ENCODE measurements at places on chromosomes 7 and 10. TPM values are rescaled to one million over a fixed set of nuclear protein-coding genes. Genes with fewer than 3 reads are reported as not detected.

GNGT1 gene
- not detected for total RNA-seq

ST7 gene
- total RNA-seq = 5.5 TPM

- DNase-seq = no peak
Measured at GRCh38 chr10:114956466-114956865, 18.5 kb downstream of the TRUB1 start.

IDI2 gene
- total RNA-seq = 128 TPM

GRCh38 chr10:69703256-69703655 is 73.2 kb downstream of the FAM241B start:
- no peak for DNase-seq

DNA sequence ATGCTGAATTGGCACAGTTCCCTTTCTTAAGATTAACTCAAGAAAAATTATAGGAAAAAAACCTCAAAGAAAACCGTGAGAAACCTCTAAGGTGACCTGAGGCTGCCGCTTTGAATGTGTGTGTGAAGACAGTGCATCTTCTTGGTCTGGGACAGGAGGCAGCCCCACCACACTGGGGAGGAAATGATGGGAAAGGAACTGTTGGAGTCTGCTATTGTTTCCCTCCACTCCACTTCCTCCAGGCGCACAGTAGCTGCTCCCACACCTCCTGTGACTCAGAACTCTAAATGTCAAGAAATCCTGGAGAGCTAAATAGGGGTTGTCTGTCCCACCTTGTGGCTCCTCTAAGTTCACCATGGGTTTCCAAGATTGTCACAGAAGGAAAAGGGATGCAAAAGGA is 179.4 kb downstream of the PDE1C start:
- no peak for DNase-seq

DNA sequence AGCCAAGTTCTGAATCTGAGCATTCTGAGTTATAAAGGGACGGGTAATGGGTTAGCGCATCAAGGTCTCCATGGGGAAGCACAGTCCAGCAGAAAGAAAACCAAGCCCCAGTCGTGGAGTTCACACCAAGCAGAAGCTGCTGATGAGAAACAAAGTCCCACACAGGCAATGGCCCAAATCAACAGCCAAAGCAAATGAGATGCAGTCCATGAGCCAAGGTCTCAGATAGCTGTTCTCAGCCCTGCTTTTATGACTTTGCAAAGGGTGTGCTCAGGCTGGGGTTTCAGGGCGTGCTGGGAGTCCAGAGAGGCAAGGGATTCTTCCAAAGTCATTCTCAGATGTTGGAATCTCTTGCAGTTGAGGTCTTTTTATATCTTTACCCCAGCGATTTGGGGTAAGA is 32.0 kb downstream of the THNSL1 start:
- no peak for DNase-seq

GRCh38 chr7:20543500-20543899 is 72.0 kb upstream of the ABCB5 start:
- no peak for DNase-seq

LIPJ gene
- total RNA-seq = 0.15 TPM

DNA sequence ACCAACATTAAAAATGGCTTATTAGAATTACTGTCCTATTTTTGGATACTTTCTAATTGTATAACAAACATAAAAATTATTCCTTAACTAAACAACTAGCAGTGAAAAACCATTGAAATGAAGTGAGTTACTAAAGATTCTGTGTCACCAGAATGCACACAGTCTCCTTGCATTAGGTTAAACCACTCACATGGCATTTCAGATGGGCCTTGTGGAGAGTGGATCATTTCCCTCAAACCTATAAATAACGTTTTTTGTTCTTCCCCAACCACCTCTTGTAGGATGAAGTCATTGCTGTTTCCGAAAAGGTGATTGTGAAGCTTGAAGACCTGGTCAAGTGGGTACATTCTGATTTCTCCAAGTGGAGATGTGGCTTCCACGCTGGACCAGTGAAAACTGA is 38.4 kb downstream of the ARID5B start:
- DNase-seq = no peak

- no peak for DNase-seq
Measured at GRCh38 chr7:101167645-101168411, 2.5 kb upstream of the VGF start.

CYP2E1 gene
- total RNA-seq = 5.5 TPM

GPR22 gene
- total RNA-seq = not detected

FGL2 gene
- 5.8 TPM for total RNA-seq

GRCh38 chr7:19061331-19061730 is 56.1 kb downstream of the TWIST1 start:
- no peak for DNase-seq

- DNase-seq = no peak
Measured at GRCh38 chr10:6871128-6871527, 291.1 kb upstream of the PRKCQ start.

UCN3 gene
- total RNA-seq = not detected

AVPI1 gene
- total RNA-seq = 2.1 TPM

SLC18A3 gene
- total RNA-seq = not detected

ACHE gene
- total RNA-seq = 15.2 TPM

DNA sequence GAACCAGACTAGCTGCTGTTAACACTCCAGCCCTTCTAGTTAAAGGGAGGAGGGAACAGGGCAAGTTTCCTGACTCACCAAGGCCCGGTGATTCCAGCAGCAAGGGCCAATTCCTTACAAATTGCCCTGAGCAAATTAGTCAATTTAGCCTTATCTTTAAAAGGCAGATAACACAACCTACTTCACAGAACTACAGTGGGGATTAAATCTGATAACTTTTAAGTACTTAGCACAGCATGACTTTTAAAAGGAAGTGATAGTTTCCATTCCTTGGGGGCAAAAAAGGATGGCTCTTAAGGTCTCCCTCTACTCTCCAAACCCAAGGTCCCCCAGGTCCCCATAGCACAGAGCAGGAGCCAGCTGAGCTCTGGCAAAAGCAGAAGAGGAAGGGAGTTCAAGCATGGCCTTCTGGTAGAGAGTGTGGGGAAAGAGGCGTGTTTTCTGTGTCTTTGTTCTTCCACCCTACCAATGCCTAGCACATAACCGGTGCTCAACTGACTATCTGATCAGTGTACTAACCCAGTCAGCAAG is 4.0 kb downstream of the CDCA7L start:
- DNase-seq = no peak

NPVF gene
- total RNA-seq = not detected

DLX5 gene
- not detected for total RNA-seq

- DNase-seq = no peak
Measured at GRCh38 chr7:85525676-85526075, 338.8 kb upstream of the SEMA3D start.

GRCh38 chr10:11336722-11337162 is 274.7 kb downstream of the USP6NL start:
- DNase-seq = no peak

LGI1 gene
- total RNA-seq = not detected

DNA sequence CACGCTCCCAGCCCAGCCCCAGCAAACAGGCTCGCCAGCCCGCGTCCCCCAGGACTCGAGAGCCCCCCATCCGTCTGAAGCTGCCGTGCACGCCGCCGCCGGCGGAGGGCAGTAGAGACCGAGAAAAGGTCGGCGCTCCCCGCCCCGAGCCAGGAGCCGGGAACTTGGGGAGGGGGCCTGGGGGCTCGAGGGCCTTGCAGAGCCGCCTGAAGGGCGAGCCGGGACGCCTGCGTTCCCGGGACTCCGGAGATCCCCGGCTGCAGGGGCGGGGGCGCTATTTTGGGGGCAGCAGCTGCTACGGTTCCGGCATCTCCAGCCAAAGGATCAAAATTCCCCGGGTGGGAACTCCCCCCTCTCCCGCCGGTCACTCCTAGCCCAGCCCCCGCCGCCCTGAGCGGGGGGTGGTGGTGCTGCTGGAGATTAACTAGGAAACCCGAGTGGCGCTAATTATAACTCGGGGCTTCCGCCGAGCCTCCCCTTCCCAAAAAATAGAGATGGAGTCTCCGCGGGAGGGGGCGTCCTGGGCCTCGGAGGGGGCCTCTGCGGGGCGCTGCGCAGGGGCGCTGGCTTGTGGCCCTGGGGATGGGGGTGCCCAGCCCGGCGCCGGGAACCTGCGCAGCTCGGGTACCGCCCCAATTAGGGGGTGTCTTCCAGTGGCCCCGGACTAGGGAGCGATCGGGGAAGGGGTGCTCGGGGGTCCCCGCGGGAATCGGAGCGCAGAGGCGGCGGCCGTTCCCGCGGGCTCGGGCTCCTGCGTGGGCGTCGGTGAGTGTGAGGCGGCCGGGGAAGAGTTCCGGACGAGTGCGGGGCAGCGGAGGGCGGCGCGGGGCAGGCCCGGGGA is 608 bp downstream of the ACHE start:
- DNase-seq = no peak

ABCB8 gene
- total RNA-seq = 10.4 TPM

DNA sequence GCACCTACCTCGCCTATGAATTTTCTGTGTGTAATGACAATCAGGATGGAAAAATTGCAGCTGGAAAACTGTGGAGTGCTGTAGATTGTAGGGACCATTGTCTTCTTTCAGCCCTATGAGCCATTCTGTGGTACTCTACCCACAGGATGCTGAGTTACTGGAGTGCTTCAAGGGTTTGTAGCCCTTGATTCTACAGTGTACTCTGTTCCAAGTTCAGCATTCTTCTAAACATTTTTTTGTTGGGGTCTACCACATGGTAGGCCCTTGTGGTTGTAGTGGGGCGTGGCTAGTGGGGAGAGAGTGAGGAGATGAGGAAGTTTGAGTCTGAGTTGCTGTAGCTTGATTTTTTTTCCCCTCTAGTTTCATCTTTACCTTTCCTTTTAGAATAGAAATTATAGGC is 33.5 kb downstream of the REEP3 start:
- DNase-seq = no peak

ANKRD61 gene
- total RNA-seq = 1.0 TPM

DNA sequence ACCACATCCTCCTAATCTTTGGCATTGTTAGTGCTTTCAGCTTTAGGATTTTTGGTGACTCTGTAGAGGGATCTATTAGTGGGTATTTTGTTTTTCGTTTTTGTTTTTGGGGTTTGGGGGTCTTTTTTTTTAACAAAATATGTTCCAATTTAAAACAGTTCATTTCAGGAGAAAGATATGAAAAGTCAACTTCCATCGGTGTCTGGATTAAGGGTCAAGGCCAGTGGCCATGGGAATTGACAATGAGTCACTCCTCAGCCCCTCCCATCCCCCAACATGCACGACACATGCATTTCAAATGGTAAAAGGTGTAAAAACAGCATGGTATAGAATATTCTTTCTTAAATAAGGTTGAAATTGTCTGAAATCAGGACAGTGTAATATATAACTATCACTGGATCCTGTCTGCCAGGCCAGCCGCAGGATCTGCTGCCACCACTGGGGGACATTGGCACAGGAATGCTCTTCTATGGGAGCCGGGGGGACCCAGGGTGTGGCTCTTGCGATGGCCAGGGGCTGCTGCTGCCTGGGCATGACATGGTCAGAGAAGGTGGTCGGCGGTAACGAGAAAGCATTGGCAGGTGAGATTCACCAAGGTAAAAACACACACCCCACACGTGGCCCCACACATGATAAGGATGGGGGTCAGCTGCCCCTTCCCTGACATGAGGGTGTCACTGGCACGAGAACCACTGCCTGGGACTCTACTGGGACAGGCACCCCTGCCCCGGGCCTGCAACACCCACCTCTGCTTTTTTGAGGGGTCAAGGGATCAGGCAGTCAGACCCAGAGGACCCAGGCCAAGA is 126.2 kb upstream of the KCTD7 start:
- DNase-seq = no peak

- DNase-seq = no peak
Measured at GRCh38 chr7:44754802-44755697, 6.4 kb downstream of the ZMIZ2 start.

C10orf62 gene
- not detected for total RNA-seq

- DNase-seq = no peak
Measured at GRCh38 chr10:34250722-34251121, 564.4 kb downstream of the PARD3 start.

DNA sequence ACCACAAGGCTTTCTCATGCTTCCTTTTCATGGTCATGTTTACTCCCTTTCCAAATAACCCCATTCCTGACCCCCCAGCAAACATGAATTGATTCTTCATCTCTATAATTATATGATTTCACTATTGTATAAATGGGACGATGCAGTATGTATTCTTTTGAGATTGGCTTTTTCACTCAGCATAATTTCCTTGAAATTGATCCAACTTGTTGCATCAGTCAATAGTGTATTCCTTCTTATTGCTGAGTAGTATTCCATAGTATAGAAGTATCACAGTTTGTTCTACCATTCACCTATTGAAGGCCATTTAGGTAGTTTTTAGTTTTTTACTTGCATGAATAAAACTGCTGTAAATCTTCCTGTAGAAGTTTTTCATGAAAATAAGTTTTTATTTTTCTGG is 264.7 kb downstream of the BAMBI start:
- DNase-seq = no peak

DHTKD1 gene
- 15.2 TPM for total RNA-seq

DNA sequence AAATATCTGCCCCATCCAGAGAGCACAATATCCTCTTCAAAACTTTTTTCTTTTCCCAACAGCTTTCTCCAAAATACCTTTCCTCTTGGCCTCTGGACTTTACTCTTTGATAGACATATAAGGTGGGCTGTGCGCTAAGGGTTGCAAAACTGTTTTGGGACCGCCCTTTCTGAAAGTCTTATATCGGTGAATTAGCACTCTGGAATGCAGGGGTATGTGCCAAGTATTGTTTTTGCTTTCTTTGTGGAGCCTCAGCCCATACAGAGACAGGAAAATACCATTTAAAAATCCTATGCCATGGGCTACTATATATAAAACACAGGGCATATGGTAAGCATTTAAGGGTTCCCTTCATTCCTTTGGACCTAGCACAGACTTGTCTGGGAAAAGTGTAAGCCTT is 37.7 kb downstream of the PPP1R17 start:
- no peak for DNase-seq

GRCh38 chr10:56551037-56551436 is 190.0 kb upstream of the ZWINT start:
- DNase-seq = no peak

DNA sequence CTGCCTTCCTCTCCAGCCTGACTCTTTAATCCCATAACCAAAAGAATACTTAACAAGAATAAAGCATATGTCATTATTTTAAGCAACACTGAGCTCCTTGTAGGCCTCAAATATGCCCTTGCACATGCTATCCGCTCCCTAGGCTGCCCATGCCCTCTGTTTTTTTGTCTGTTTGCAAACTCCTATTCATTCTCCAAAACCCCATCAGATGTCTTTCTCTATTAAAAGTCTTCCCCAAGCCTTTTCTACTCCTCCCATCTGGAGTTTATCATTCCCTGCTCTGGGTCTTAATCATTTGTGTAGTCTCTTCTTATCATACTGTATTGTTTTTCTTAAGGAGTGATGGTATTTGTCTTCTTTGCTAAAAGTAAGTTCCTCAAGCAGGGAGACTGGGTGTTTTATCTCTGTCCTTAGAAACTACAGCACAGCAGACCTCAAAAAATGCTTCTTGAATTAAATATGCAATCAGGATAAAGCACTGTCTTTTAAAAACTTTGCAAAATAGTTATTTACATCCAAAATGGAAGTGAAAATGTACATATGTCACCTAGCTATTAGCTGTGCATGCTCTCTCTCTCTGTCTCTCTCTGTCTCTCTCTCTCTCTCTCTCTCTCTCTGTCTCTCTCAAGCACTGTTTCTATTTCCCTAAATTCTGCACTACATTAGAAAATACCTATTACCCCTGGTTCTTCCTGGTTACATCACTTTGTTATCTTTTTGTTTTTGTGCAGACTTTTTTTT is 56.5 kb upstream of the OPALIN start:
- no peak for DNase-seq

CTBP2 gene
- 16.0 TPM for total RNA-seq
